CD4-positive, alpha-beta T cell treated with Interleukin-1 beta for 1 hour (primary cell): ENCODE measurements at places on chromosomes 7 and 10.

DNA sequence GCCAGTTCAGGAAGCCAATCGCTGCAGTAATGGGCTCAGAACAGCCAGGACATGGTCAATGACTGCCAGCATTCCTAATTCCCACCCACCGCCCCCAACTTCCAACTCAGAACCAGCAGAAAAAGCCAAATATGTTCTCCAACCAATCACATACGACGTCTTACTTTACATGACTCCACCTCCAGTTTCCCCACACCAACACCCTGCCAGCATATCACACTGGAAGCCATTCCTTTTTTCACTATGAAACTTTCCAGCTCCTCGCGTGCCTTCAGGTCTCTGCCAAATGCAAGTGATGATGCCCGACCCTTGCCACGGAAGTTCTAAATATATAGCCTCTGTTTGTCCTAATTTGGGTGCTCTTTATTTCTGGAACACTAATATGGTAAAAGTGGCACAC, 12.5 kb downstream of the NPS start:
- DNase-seq = no peak

- no peak for DNase-seq
Observed at GRCh38 chr10:23110722-23111516, 15.5 kb downstream of the MSRB2 start.

DNA sequence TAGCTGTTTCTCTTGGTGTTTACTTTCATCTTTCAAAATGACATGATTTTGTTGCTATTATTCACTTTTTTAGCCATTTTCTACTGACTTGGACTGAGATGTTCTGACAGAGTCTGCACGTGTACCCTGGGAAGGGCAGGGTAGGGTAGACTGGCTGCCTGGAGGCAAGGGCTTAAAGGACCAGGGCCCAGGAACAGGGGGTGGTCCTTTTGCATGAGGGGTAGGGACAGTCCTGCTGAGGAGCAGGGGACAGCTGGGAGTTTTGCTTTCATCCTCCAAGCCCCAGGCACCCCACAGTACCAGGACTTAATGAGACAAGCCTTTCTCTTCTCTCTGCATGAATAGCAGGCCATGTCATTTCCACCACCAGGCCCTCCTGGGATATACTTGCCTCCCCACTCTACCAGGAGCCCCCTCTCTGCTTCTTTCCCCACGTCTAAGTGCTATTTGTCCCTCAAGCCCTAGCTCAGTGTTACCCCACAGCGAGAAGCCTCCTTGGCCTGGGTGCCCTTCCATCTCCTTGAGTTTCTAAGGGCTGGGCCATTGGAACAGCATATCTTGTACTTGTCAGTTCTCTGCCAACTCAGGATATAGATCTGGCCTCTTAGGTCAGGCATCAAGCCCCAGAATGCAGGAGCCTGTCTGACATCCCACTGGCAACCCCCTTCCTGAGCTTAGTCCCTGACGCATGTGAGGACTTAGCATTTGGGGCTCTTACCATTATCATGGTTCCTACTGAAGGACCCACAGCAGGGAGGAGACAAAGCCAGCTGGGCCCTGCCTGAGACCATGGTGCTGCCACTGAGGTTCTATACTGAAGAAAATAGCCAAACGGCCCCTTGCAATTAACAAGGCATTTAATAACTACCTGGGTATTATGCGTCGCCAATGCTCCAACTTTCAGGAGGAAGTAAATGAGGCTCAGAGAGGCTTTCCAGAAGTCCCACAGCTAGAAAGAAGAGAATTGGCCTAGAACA, 78.4 kb upstream of the UNC5B start:
- DNase-seq = no peak

- no peak for DNase-seq
Observed at GRCh38 chr10:125144206-125144605, 16.2 kb downstream of the CTBP2 start.

- DNase-seq = no peak
Observed at GRCh38 chr10:50585921-50586739, 37.6 kb downstream of the SGMS1 start.

GRCh38 chr7:91941450-91941849, 788 bp downstream of the AKAP9 start:
- DNase-seq = peak; percentile 34

DNA sequence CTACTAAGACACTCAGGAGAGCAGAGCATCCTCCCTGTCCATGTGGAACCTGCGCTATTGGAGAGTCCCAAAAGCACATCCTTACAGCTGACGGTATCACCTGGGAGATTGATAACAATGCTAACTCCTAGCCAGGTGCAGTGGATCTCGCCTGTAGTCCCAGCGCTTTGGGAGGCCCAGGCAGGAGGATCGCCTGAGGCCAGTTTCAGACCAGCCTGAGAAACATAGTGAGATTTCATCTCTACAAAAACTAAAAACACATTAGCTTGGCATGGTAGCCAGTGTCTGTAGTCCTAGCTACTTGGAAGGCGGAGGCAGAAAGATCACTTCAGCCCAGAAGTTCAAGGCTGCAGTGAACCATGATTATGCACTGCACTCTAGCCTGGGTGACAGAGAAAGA, 174.9 kb downstream of the ARHGAP12 start:
- DNase-seq = no peak

GRCh38 chr7:4147926-4148620, 534.0 kb upstream of the FOXK1 start:
- no peak for DNase-seq

DNA sequence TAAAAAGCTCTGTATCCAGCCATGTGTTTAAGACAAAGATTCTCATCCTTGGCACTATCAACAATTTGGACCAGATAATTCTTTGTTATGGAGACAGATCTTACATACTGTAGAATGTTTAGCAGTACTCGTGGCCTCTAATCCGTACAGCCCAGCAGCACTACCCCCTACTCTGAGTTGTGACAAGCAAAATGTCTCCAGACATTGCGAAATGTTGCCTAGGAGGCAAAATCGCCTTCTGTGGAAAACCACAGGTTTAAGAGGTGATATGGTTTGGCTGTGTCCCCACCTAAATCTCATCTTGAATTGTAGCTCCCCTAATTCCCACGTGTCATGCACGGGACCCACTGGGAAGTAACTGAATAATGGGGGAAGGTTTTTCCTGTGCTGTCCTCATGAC, 186.7 kb downstream of the CHCHD3 start:
- DNase-seq = no peak

- no peak for DNase-seq
Observed at GRCh38 chr7:69373171-69374043, 224.9 kb upstream of the AUTS2 start.

DNA sequence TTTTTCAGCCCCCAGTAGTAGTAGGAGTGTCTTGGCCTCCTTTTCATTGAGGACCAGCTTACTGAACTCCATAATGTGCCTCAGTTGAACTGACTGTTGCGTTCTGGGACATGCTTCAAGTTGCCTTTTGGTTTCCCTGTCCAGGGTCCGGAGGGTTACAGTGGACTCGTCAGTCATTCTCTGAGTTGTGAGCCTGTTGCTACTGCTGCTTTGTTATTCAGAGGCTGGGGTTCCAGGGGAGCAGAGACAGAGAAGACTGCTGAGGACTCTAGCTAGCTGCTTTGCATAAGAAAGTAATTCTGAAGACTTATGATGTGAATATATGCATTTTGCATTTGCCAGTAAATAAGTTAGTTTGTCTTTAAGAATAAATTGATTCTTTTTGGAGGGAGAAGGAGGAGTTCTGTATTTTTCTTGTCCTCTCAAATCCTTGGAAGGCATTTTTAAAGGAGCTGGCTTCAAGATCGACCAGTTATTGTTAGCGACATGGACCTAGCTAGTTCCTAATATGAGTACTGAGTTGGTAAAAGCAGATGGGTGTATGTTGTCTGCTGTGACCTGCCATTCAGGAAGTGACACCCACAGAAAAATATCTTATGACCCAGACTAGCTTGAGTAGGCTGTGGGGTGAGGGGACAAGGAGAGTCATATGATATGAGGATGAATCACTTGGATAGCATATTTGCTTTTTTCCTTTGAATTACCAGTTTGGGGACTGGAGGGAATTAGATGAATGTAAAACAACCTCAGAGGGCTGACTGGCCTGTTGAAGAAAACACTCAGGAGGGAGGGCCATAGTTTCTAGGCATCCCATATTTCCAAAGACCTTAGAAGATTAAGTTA, 8.3 kb downstream of the PI4K2A start:
- DNase-seq = peak; percentile 63

- DNase-seq = no peak
Observed at GRCh38 chr7:127578711-127579275, 6.6 kb downstream of the GCC1 start.

DNA sequence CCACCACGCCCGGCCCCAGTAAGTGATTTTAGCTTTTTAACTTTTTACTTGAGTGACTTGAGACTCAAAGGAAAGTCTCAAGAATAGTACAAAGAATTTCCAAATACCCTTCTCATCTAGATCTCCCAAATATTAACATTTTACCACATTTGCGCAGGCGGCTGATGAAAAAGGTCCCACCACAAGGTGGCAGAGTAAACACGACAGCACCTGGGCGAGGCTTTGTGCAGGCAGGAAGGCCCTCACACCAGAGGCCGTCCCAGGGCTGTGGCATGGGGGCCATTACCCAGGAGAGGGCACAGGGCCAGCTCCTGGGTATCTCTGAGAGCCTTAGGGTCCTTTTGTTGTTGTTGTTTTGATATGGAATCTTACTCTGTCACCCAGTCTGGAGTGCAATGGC, 50.0 kb upstream of the WIPI2 start:
- peak; percentile 40 for DNase-seq

GRCh38 chr10:119412244-119413092, 130.1 kb downstream of the RGS10 start:
- no peak for DNase-seq

DNA sequence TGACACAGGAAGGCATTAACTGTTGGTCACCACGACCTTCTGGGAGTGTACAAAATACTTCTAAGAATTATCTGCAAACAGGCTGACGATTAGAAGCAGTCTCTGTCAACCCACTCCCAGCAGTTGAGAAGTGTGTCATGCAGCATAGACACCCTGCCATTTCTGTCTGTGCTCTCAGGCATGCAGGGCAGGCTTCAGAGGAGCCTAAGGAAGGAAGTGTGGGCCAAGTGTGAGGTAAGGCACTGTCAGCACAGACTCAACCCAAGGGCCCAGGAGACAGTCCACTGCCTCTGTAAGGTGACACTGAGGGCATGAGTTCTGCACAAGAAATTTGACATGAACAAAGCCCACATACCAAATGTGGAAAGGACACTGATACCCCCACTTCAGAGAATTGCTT, 109.0 kb upstream of the VIPR2 start:
- peak; percentile 7 for DNase-seq

DNA sequence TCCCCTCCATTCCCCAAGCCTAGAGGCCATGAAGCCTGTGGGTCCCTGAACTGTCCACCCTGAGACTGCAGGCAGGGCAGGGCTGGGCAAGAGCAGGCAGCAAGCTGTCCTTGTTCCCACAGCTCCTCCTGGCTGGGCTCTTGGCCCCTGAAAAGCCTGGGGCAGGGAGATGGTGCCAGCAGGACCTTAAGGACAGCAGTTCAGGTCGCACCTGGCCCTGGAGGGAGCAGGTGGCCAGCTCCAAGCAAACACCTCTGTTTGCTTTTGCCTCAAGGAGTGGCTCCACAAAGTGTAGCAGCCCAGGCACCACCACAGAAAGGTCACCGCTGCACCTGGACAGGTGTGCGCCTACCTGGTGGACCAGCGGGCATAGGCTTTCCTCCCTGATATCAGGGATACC, 5.2 kb downstream of the RET start:
- no peak for DNase-seq

DNA sequence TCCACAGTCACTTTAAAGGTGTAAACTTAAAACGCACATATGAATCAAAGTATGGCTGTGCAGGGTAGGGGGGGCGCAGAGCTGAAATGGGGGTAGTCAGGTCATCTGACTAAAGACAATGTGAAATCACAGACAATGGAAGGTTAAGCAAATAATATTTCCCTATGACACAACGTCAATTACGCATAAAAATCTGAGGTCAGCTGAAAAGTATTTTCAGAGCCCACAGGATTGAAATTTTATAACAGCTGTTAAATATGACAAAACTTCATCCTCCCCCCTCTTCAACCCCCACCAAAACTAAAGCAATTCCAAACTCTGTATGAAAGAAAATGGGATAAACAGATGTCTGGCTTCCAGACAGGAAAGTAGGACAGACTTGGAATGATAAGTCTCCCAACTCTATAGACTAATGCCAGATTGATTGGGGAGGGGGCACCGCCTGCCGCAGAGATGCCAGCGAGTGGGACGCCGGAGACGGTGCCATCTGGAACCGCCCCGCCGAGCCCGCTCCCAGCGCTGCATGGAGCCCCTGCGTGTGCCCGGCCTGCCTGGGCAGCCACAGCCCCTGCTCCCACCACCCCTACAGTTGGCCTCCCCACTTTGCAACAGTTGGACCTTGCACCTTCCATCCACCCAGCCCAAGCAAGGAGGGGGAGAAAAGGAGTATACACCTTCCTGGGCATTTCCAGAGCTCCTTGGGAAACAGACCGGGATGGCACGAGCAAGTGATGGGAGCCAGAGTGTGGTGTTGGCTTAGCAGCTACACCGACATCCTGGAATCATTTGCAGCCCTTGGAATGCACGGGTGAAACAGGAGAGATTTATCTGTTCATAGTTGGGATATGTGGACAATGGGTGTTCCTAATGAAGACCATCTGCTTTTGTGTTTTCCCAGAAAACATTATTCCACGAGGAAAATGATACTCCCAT, 10.7 kb downstream of the EBF3 start:
- no peak for DNase-seq

DNA sequence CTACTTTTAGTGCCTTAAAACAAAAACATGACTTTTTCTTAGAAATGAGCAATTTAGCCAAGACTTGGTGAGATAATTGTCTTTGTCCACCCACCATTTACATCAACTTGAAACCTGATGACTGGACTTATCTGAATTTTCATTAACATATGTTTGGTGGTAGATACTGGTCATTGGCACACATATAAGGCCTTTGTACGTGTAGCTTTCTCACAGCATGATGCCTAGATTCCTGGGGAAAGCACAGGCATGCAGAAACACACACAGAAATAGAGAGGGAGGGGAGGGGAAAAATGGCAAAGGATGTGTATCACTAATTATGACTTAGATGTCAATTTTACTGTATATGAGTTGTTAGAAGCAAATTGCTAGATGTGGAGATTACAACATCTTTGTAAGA, 488.4 kb downstream of the NXPH1 start:
- no peak for DNase-seq

DNA sequence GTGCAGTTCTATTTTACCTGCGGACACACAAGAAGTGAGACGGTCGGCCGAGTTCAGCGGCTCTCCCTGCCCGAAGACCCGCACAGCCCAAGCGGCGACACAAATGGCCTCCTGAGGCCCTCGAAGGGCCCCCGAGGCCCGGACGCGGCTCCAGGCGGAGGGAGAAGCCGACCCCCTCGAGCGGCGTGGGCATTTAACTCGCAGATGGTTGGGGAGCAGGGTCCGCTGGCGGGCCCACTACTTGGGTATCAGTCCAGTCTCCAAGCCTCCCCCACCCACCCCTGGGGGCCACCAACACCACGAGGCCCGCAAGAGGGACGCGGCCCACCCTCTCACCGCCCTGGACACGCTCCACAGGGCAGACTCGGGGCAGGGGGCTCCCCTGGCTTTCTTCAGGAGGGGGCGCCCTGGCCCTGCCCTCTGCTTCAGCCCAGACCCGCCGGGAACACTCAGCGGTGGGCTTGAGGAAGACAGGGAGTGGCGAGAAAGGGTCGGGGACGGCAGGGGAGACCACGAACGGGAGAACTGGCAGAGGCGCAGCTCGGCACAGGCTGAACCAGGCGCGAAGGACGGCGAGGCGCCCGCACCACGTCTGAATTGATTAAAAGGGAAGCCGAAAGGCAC, 1.7 kb downstream of the IGF2BP3 start:
- no peak for DNase-seq
